ENCODE measurements at places on chromosomes 5 and 9.

DNA sequence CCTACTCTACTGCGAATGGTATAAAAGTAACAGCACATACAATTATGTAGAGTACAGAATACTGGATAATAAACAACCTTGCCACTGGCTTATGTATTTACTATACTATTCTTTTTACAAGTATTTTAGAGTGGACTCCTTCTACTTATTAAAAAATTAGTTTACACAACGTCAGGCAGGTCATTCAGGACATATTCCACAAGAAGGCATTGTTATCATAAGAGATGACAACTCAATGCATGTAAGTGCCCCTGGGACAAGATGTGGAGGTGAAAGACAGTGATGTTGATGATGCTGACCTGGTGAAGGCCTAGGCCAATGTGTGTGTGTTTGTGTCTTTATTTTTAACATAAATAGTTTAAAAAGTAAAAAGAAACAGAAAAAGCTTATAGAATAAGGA, 421.7 kb downstream of the CDH12 start:
- no peak for DNase-seq

GRCh38 chr5:71816307-71816706, 97.2 kb downstream of the CARTPT start:
- DNase-seq = no peak

GRCh38 chr5:168962306-168962705, 338.6 kb downstream of the SLIT3 start:
- peak; percentile 53 for DNase-seq

DNA sequence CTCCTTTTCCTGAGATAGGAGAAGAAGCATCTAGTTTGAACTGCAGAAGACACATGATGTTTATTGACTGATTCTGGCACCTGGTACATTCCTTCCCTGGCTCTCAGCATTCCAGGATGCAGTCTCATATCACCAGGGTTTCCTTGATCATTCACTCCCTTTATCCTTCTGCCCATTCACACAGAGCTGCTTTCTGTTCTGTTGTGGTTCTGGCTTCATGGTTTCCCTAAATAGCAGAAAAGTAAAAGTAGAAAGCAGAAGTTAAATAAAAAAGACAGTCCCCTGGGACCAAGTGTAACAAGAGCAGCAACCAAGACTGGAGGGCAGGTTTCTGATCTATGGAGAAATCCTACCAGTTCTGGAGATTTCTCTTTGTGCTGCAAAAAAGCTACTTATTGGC, 3.2 kb downstream of the IFNA8 start:
- DNase-seq = no peak

DNA sequence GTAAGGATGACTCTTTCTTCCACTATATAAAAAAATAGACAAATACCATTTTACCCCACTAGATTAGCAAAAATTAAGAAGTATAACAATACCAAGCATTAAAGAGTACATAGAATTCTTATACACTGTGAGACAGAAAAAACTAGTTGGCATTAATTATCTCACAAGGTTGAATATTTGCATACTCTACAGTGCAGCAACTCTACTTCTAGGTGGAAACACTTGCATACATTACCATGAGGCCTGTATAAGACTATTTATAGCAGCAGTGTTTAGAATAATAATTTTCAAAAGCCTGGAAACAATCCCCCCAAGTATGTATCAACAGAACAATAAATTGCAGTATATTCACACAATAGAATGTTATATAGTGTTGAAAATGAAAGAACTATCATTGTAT, 19.0 kb upstream of the PURA start:
- no peak for DNase-seq

DNA sequence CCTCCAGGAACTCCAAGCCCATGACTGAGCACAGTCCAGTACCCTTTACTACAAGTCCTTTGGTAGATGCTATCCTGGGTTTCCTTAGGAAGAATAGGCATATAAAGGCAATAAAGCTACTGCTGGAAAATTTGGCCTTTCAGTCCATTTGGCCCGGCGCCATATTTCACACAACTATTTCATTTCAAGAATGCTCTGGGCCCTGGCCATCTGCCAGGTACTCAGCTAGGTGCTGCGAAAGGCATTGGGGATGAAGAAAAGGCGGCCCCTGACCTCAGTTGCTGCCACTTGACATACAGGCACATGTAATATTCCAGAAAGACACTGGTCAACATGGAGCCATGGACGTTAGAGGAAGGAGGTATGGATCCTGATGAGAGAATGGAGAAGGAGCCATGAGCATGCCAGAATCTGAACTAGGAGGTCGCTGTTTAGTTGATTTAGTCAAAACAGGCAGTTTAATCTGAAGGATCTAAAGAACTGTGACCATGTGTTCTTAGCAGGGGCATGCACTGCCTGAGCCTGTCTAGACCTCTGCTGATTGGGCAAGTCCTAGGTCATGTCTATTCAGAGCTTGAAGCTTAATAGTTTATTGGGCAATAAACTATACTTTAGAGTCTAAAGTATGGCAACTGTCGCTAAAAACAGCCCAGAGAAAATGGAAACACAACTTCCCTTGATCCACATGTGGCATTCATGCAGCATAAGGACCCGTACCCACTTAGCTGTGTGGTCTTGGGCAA, 149.3 kb downstream of the MELK start:
- no peak for DNase-seq

GRCh38 chr5:132776131-132776937, 705 bp downstream of the SEPTIN8 start:
- no peak for DNase-seq

DNA sequence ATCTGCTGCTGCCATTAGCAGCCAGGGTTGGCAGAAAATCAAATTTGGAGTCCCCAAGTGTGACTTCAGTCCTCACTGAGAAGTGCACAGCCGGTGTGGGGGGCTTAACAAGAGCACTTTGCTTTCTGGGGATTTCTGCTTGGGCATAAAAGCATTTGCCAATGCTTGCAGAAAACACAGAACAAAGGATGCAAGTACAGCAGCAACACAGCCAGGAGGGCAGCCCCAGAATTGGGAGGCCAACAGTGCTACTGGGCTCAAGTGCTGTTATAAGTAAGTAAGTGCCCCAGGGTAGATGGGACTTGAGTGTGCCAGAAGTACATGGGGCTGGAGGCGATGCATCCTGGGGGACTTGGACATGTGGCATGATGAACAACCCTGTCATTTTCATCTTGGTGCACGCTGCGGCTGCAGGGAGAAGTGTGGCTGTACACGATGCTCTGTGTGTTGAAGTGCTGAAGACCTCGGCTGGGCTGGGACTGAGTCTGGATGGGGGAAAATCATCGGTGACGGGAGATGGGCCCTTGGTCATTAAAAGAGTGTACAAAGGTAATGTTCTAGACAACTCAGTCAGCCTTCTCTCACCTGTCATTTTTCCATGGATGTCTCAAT, 73.3 kb downstream of the GOLPH3 start:
- DNase-seq = no peak

DNA sequence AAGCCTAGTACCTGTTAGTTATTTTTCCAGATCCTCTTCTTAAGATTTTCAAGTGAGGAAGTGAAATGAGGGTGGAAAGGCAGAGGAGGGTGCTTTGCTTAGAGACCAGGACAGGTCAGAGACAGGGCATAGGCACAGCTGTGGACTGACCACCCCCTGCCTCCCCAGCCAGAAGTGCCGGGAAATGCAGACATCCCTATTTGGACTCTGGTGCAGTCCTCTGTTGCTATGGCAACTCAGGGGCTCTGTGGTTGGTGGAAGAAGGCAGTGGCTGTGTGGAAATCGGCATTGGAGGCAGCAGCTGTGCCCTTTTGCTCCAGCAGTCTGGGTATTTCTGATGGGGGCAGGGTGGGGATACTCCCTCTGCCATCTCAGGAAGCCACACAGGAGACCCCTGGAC, 43.3 kb upstream of the NDFIP1 start:
- no peak for DNase-seq

GRCh38 chr5:127013407-127013806, 17.0 kb downstream of the MARCHF3 start:
- DNase-seq = no peak

DNA sequence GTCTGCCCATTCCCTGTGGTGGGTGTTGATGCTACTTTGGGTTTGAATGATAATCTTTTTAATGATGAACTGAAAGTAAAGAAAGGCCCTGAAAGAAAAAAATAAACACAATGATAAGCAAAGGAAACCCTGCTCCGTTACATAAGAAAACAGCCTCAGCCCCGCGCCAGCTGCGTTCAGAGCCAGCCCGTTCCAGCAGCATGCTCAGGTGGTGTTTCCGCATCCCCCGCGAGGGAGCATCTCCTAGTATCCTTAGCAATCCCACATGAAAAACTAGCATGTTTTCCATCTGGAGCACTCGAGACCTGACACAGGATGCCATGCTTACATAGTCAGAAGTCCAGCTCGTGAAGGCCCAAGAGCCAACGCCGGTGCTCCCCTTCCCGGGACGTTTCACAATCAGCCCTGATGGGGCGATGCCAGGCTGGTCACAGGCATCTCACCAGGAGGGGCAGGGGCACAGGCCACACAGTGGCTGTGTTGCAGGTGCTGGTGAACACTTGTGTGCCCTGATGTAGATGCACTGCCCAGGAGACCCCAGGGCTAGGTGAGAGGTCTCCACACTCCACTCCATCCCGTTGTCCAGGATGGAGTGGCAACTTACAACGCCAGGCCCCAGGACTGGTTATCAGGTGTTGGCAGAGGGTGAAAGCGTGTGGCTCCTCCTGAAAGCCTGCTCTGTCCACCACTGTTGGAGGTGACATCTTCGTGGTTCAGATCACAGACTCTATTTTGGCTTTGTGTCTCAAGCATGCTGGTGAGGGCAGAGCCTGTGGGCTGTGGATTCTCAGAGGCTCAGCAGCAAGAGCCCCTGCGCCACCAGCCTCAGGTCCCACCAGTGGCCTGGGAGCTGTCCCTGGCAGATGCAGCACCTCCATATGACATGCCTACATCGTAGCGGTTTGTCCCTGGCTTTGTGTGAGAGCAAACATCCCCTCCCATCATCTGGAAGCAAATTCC, 246.8 kb upstream of the IRX1 start:
- no peak for DNase-seq

DNA sequence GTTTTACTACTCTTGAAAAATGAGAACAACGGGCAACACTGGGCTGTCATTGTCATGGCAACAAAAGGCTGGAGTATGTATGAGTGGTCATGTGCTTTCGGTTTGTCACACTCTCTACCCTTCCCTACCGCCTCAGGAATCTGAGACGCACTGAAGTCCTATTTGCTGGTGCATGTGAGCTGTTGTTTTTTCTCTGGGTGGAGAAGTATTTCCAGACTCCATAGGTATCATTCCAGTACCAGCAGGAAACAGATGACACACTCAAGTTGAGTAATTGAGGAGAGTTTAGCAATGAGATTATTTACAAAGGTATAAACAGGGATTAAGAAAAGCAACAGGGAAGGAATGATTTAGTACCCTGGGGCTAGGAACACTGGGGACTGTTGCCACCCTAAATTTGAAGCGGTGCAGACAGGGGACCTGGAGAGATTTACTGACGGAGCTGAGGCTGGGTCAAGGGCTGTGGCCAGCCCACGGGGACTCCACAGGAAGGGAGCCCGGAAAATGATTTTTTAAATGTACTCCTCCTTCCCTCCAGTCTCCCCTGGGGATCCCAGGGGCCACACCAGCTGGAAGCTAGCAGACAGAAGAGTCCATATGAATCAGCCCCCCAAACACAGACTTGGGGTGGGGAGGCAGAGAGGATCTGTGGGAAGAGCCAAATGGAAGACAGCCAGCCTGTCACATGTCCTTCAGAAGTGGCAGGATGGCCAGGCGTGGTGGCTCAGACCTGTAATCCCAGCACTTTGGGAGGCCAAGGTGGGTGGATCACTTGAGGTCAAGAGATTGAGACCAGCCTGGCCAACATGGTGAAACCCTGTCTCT, 13.2 kb upstream of the ZBTB43 start:
- peak; percentile 55 for DNase-seq

DNA sequence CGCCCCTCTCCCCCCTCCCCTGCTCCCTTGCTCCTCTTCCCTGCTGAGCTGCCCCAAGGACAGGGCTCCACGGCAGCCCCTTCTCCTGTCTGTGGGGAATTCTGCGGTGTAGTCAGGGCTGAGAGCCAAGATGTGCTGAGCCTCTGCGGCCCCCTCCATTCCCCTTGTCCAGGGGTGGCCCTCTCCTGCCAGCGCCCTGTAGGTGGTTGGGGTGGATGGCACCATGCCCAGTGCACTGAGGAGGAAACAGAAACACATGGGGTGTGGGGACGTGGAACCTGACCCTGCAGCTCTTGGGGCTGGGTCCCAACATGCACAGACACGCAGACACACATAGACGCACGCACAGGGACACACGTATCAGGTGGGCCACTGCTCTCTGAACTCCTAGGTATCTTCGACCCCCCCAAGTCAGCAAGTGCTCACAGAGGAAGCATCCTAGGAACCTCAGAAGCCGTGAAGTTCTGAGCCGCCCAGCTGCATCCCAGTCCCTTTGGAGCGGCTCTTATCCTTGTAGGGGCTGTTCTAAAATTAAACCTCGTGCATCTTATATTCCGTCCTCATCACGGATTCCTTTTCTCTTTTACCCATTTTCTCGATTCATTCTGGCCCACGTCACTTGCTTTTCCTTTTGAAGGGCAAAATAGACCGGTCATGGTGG, 64.8 kb downstream of the HMCN2 start:
- DNase-seq = no peak

DNA sequence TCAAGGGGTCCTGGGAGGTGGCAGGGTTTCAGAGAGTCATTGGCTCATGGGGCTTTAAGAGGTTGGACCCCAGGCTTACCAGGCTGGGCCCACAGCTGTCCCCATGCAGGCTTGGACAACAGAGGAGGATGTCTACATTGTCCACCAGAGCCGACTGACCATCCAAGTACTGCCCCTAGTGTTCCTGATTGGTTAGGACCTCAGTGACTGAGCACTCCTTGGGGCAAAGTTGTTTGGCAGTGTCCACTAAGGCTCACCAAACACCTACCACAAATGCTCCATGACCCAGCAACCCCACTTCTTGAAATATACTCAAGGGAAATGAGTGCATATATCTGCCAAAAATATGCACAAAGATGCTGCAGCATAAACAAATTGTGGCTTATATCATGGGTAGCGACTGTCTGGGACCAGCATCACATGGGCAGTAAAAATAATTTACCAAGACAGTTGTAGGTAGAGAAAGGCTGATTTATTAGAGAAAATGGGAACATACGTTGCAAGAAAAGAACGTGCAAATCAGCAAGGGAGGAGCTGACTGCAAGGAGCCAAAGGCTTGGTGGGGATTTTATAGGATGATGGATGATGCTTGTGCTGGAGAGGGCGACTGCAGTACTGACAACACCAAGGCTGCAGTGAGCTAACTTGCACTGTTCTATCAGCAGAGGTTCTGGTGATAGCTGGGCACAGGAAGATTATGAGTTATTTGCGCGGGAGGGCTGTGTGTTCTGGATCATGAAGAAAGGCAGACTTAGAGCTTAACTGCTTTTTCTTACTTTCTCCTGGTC, 265.2 kb downstream of the GADD45G start:
- DNase-seq = no peak

GRCh38 chr9:133014696-133015095, 16.1 kb upstream of the GTF3C5 start:
- DNase-seq = no peak

- peak; percentile 53 for DNase-seq
Observed at GRCh38 chr5:67038817-67039603, 157.6 kb downstream of the CD180 start.

- no peak for DNase-seq
Observed at GRCh38 chr5:122736086-122736845, 38.6 kb upstream of the SNX2 start.
